T-helper 1 cell (primary cell): ENCODE measurements at places on chromosomes 2 and 18.

GRCh38 chr2:230582851-230583283, 129.8 kb upstream of the CAB39 start:
- peak; percentile 88 for DNase-seq

- DNase-seq = no peak
Observed at GRCh38 chr2:132780651-132781050, 110.6 kb upstream of the LYPD1 start.

DNA sequence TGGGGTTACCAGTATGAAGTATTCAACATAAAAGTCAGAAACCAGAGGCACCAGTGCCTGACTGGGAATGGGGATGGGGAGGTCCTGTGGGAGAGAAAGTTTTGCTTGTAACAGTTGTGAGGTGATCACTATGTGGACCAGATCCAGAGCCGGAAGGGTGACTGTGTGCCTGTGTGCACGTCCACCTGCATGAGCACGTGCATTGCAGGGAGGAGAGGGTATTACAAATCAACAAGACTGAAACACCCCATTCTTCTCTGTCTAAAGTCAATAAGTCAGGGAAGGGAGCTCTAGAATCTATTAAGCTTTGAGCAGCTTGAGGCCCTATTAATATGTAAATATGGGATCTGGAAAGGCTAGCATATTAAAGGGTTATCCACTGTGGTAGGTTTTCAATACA, 241.0 kb upstream of the ACVR2A start:
- DNase-seq = no peak

DNA sequence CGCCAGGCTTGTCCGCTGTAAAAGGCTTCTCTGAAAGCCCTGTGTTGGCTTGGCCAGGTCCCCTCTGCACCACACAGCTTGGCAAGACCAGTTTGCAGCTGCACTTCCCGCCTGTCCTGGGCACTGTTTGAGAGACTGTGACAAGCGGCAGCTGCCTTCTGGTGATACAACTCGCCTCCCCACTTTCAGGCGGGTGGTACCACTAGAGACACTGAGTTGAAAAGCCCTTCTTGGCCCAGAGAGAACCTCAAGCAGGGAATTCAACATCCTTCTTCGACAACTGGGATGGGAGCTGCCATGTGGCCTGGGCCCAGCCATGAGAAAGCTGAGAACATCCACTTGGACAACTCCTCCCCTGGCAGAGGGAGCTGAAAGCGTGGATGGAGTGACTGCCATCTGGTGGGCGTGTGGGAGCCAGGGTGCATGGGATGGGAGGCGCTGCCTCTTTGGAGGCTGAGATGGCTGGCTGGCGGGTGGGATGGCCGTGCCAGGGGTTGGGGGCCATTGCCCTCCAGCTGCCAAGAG, 125.5 kb upstream of the REV1 start:
- no peak for DNase-seq

- DNase-seq = no peak
Observed at GRCh38 chr2:150107816-150108215, 379.7 kb downstream of the RND3 start.

GRCh38 chr2:234669621-234670020, 172.7 kb upstream of the ARL4C start:
- no peak for DNase-seq

- no peak for DNase-seq
Observed at GRCh38 chr2:1910592-1911246, 166.4 kb upstream of the PXDN start.

- DNase-seq = no peak
Observed at GRCh38 chr2:238242731-238243495, 3.1 kb upstream of the HES6 start.

DNA sequence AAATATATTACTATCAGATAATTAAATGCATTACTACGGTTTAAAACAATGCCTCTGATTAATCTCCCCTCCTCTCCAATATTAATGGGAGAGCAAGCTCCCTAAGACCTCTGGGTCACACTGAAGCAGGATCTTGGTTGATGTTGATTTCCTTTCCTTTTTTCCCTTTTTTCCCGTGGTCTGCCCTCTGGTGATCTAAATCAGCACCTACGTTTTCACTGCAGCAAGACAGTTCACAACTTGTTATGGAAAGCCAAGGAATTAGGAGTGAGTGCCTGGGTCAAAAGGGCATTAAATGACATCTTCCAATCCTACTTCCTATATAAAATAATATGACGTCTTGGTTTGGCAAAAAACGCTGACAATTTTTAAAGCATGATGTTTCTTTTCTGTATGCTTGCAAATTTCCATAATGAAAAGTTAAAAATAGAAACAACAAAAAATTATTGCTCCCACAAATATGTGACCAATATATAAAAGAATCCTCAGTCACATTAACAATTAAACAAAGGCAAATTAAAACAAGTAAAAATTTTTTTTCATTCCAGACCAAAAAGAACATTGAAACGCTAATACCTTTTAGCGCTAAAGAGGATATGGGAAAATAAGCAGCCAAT, 7.9 kb upstream of the CFAP36 start:
- no peak for DNase-seq

GRCh38 chr18:32867936-32868335, 95.1 kb upstream of the KLHL14 start:
- no peak for DNase-seq

- no peak for DNase-seq
Observed at GRCh38 chr2:103292573-103292972, 530.7 kb downstream of the TMEM182 start.

- DNase-seq = no peak
Observed at GRCh38 chr2:126639276-126639675, 16.7 kb upstream of the GYPC start.

DNA sequence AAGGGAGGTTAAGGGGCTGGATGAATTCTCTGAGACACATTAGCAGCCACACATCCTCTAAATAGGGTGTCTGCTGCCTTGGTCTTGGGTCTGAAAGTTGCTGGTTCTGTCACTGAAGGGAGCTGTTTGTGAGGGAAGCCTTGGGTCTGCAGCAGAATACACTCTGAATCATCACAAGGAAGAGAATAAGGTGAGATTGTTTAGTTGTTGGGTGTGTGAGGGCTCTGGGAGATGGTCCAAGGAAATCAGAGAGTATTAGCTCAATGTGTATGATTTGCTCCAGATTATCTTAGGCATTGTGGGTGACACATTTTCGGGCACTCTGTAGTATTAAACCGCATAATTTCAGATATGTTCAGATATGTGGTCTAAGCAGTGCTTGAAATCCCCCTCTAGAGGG, 548.5 kb downstream of the SLC4A3 start:
- no peak for DNase-seq

GRCh38 chr18:12741351-12741750, 38.5 kb downstream of the PSMG2 start:
- DNase-seq = no peak

DNA sequence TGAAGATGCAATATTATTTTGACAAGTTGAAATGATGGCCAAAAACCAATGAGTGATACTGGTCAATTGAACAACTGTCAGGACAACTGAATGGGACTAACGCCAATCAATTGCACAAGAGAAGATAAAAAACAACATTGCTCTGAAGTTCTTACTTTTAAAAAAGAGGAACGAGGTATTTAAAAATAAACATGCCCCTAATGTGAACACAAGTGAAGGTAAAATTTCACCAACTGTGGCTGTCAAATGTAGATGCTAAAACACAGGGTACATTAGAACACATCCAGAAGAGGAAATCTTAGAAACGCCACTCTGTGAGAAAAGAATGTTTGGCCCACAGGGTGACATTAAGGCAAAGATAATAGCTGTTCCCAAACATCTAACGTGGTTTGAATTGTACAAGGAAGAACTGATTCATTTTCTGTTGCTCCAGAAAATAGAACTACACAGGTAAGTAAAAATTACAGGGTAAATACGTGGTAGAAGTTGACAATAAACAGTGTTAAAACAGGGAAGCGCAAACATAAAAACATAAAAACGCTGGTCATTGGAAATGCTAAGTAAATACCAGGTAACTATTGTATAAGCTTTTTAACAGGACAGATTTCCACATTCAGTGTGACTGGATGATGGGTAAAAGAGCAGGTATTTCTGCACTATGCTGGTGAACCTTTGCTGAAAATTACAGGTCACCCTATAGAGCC, 20.3 kb downstream of the LONRF2 start:
- no peak for DNase-seq

- DNase-seq = no peak
Observed at GRCh38 chr2:84678214-84678613, 161.9 kb downstream of the DNAH6 start.

DNA sequence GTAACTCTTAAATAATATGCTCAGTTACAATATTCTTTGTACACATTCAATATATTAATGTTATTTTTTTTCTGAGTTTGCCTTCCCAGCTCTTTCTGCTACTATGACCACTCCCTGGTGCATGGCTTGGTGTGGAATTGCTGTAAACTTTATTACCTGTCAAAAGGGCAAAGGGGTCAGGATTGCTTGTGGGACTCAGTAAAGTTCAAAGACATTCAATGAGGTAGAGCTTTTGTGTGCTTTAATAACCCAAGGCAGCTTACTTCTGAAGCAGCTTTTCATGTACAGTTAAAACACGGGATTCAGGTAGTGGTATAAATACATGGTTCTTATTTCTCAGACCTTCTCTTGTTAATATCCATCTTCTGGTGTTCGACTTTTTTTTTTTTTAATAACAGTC, 132.8 kb downstream of the MEIS1 start:
- no peak for DNase-seq

GRCh38 chr2:16649353-16650286, 16.0 kb downstream of the CYRIA start:
- no peak for DNase-seq

- peak; percentile 36 for DNase-seq
Observed at GRCh38 chr2:171557363-171557762, 35.1 kb downstream of the CYBRD1 start.
